CD4-positive, alpha-beta T cell treated with Interleukin-10 for 1 hour (primary cell): ENCODE measurements at places on chromosomes 7 and 10.

DNA sequence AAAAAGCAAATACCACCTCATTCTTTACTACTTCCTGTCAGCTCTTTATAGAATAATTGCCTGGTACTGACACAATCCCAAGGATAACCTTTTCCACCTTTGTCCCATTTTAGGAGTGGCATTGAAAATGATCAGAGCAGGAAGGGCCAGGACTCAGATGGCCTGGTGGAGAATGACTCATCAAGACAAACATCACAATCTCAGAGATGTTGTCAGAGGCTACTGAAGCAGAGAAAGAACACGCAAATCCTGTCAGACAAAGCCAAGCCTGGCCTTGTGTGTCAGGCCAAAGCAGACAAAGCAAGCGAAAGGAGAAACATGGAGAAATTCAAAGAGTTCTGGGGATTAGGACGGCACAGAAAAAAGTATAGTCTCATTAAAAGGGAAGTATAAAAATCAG, 40.9 kb downstream of the NSUN6 start:
- DNase-seq, result no peak

GRCh38 chr7:10588084-10588483, 385.6 kb upstream of the PHF14 start:
- DNase-seq, result no peak

- peak; percentile 44 for DNase-seq
These were observed 143.5 kb downstream of the PIP4K2A start for GRCh38 chr10:22570733-22571430.

GRCh38 chr10:33955676-33956075, 621.2 kb upstream of the NRP1 start:
- no peak for DNase-seq

DNA sequence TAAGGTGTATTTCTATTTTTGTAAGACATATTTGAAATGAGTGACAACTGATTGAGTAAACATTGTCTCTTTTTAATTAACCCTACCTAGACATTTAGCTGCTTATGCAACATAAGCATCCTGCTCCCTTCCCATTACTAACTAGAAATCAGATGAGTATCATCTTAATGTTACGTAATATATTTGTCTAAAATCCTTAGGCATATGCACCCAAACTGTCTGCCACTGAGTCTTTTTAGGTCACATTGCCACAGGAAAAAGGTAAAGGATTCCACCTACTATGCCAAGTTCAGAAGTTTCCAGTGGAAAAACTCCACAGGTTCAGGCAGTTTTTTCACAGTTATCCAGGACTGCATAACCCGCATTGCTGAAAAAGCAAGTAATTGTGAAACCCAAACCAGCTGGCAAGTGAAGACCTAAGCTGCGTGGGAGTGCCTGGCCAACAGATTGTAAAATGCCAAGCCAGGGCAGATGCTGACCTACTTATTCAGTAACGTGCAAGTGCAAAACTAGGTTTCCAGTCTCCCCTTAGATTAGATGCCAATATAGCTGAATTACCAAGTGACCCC, 983.7 kb downstream of the GATA3 start:
- DNase-seq, result no peak

DNA sequence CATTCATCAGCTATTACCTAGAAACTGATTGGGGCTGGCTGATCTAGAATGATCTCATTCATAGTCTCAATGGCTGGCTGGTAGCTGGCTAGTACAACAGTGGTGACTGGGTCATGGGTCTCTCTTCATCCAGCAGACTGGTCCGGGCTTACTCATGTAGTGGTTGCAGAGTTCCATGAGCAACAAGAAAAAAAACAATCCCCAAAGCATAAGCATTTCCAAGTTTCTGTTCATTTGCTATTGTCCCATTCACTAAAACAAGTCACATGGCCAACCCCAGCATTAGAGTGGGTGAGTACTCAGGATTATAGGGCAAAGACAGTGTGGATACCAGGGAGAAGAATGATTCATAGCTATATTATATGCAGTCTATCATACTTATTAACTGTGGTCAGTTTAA, 85.2 kb upstream of the SEMA3C start:
- DNase-seq, result no peak

DNA sequence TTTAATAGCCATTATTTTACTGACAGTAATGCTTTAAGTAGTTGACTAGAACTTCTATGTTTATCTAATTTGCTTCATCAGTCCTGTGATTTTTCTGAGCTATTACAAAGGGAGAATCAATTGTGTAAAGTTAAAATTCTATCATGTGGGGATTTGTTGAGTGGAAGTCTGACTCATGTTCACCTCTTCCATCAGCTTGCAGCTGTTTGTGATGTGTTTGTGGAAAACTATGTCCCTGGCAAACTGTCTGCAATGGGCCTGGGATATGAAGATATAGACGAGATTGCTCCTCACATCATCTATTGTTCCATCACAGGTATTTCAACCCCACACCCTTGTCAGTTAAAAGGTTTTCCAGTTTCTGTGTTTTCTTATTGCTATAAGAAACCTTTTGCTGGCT, 59.9 kb downstream of the SUGCT start:
- DNase-seq, result no peak

- no peak for DNase-seq
These were observed 114.6 kb upstream of the AGK start for GRCh38 chr7:141436575-141437075.

DNA sequence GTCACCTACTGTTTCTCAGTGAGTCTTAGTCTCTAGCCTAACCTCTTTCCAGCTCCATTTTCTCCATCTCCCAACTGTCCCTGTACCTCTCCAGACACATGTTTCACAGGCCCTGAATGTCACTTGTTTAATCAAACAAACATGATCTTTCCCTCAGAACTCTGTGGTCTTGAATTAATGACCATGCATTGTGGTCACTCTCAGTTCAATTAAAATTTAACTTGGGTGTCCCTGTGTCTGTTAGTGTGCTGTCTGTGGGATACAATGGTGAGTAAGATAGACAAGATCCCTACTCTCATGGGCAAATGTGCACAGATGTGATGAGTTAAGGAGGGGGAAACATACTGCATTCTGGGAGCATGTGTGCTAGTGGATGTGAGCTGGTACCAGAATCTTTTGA, 65.0 kb downstream of the RBM33 start:
- DNase-seq, result no peak
